ENCODE measurements at places on chromosomes 12 and 14.

DNA sequence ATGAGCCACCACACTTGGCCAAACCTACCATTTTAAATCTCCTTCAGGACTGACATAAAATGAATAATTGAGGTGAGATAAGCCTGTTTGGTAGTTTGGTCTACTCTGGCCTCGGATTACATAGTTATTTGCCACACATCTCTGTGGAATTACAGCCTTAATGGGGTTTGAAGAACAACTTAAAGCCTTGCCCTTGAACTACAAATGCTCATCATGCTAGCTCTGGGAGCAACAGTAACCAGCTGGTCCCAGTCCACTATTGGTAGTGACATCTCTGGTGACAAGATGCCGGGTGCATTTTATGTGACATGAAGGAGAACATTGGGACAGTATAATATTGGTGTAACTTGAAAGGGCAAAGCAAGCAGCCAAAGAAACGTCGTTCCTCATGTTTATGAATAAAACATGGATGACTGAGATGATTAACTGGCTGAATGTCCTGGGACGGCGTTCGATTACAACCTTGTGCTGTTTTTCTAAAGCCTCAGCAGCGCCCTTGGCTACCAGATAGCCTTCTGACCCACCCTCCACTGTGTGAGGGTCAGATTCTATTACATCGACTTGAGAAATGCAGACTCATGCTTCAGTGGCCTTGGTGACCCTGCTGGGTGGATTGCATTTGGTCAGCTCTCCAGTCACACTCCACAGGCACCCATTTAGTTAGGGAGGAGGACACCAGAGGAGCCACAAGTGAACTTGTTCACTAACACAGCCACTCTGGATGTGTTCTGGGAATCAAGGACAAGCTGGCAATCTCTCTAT lies 41.5 kb downstream of the BEST3 start:
- no peak for DNase-seq

- no peak for DNase-seq
Observed at GRCh38 chr14:75299059-75299458, 20.4 kb downstream of the FOS start.

- no peak for DNase-seq
Observed at GRCh38 chr12:22353615-22354325, 19.3 kb upstream of the ST8SIA1 start.

GRCh38 chr14:66000766-66001165 lies 485.4 kb upstream of the CCDC196 start:
- DNase-seq = no peak

- DNase-seq = no peak
Observed at GRCh38 chr14:67463900-67464299, 24.6 kb downstream of the TMEM229B start.

DNA sequence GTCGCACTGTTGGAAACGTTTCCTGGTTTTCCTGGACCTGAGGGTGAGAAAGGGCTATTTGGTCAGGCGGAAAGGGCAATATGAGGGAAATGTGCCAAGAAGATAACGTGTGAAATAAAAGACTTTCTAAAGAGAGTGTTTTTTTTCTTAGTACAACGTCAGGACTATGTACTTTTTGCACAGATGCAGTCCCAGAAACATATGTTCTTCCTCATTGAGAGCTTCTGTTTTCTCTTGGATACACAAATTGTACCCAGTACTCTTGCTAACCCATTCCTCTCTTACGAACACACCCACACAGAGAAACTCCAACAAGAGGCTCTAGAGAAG lies 669 bp upstream of the PKP2 start:
- no peak for DNase-seq

DNA sequence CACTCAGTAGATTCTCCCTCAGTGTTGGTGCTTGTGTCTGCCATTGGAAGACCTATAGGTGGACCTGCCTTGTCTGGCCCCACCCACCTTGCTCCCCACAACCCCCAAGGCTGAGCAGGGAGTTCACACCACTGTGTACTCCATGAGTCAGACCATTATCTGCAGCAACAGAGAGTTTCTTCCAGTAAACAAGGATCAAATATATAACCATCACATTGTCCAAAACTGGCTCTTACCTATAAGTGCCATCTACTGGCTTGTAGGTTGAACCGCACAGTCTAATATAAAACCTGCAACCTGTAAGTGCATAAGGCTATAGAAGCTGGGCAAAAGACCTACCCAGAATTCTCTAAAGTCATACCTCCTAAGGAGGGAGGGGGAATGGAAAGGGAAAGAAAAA lies 7.9 kb downstream of the TAS2R13 start:
- DNase-seq = no peak

GRCh38 chr14:86858031-86858430 lies 1135.0 kb downstream of the GALC start:
- no peak for DNase-seq

GRCh38 chr14:51999084-51999483 lies 9.7 kb downstream of the RTRAF start:
- no peak for DNase-seq

GRCh38 chr12:104687823-104688573 lies 231.2 kb downstream of the CHST11 start:
- no peak for DNase-seq

- DNase-seq = peak; percentile 19
Observed at GRCh38 chr12:105574056-105574715, 243.7 kb downstream of the C12orf75 start.

DNA sequence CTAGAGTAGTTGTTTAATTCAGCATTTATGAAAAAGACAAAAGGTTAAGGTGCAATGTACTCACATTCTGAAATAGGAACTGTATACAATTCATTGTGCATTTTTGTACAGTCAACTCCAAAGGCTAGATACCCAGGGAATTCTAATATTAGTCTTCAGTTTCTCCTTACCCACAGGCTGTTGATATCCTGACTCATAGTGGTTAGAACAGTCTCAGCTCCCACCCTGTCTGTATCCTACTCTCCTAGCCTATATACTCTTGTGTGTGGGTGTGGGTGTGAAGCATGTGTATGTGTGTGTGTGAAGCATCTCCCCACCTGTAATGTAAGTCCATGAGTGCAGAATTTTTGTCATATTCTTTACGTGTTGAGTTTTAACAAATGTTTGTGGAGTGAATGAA lies 229.5 kb downstream of the NAV3 start:
- DNase-seq = no peak

DNA sequence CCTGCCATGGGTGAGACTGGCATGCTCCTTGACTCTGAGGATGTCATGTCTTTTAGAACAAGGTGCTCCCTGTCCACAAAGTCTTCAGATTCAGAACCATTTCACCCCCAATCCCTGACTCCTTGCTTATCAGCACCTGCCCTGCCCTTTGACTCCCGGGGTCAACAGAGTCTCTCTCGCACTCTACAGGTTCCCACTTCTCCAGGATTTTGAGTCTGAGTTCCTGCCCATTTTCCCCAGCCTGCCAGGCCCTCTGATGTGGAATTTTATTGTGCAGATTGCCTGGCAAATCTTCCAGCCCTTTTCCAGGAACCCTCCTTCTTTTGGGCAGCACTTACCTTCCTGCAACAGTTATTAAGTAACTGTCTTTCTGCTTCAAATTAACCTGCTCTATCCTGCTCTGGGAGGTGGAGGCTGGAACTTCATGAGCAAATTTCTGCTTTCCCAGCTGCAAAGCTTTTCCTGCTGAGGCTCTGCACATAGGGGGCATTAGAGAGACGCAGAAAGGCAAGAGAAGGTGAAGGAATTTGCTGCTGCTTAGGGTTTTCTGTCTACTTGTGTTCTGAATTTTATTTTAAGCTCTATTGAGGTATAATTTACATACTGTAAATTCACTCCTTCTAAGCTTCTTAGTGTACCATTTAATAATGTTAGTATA lies 259.1 kb downstream of the PCNX1 start:
- no peak for DNase-seq
